ENCODE measurements at places on chromosomes 7 and 10.
A peak's percentile ranks its signal among the peaks of the same experiment; 100 is the strongest.

DNA sequence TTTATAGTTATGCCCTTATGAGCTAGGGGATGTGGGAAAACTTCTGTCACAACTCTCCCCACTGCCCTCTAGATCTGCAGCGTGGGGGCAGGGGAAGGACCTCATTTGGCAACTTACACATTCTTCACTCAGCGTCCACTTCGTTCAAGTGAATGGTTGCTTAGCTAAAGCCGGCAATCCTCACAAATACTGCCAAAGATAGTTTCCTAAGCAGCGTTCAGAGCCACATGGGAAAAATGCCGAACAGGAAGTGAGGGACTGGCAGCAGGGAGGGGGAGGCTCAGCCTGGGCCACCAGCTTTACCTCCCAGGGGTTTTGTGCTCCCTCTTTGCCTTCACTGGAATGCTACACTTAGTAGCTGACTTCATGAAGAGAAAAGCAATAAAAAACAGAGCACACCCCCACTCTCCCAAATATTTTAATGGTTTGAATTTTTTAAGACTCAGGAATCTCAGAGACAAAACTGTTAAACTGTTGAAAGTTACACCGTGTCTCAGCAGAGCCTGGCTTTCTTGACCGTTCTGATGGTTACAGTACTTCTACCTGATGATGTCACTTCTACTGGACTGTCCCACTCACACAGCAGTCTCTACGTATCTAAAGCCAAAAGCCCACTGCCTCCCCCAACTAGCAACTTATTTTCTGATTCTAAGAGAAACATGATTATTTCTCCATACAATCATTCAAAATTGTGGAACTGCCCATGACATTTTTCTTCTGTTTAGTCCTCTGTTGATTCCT, 10.4 kb downstream of the GRM3 start:
- DNase-seq, result peak; percentile 1

DNA sequence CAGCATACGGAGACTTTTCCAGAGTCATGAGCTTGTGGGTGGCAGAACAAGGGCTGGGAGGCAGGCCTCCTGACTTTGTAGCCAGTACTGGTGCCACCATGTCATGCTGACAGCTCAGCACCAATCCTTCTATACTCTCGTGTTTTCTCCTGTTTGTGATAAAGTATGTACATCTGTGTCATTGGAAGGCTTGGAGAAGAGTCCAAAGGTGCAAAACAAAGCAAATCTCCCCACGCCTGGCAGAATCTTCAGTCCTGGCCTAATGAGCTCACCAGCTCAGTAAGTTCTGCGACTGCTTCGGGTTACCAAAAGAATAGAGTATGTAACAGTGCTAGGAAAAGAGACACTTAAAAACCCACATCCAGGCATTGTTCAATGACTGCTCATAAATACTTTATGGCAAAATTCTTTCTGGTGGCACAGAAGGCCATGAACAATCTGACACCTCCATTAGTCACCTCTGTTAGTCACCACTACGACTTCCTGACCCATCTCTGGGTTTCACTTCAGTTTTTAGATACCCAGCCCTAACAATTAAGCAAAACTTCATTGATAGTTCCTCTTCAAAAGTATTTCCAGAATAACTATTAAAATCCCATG, 24.5 kb downstream of the STEAP1 start:
- DNase-seq, result no peak

- no peak for DNase-seq
Measured at GRCh38 chr10:110002801-110003523, 4.8 kb upstream of the ADD3 start.

DNA sequence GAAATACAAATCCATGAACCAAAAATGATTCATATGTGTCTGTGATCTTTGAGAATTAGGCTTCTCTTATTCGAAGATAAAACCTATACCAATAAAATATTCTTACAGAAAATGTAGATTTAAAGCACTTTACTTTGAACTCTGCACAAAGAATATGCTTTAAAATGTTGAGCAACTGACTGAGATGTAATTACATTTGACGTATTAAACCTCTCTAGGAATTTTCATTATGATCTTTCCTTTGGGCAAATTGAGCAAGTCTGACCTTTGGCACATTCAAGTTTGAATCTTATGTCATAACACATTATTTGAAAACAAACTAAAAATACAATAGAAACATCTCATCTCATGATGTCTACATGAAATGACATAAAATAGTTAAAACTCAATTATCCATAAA, 69.2 kb upstream of the AHR start:
- no peak for DNase-seq

DNA sequence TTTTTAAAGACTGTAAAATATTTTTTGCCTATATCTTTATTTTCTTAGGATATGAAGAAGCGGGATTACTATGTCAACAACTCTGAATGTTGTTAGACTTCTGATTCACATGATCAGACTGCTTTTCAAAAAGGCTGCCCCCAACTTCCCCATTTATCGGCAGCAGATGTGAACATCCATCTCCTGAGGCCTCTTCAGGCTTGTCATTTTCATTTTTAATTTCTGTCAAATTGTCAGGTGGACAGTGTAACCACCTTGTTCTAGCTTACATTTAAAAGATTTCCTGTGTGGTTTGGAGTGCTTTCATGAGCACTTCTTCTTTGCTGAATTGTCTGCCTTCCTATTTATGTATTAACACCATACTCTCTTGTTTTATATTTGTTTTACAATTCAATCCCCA, 78.8 kb upstream of the GSDME start:
- no peak for DNase-seq

DNA sequence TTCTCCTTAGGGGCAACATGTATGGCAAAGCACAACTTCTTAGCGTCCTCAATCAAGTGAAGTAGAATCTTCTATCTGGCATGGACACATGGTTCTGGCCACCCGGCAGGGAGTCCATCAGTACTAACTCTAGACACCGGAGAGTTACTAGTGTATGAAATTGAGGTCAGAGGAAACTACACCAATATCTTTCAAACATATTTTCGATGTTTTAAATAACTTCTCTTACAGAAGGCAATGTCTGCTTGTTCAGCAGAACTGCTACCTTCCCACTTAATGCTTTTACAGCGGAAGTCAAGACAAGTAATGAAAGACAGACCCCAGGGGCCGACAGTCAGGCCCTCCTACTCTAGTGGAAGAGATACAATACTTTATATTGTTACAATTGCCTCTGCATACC, 89.9 kb downstream of the RNF216 start:
- DNase-seq, result no peak

GRCh38 chr10:78066728-78067430, 33.2 kb downstream of the RPS24 start:
- DNase-seq, result no peak

GRCh38 chr10:28470873-28471651, 61.9 kb upstream of the WAC start:
- DNase-seq, result no peak

DNA sequence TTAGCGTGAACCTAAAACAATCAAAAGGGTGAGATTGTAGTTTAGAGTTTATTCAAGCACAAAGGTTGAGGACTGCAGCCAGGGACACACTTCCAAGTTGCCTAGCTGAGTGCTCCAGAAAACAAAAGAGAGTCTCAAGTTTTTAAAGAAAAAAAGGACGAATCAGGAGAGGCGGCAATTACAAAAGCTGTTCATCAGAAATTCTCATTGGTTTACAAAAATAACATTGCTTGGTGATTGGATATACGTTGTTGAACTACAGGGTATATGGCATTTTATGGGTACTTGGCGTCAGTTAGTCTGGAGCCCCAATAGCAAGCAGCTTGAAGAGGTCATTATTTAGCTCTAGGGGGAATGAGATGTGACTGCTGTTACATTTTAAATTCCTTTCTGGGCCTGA, 11.5 kb downstream of the ZNF438 start:
- DNase-seq, result no peak

GRCh38 chr10:131155218-131155875, 156.2 kb downstream of the TCERG1L start:
- DNase-seq, result no peak

DNA sequence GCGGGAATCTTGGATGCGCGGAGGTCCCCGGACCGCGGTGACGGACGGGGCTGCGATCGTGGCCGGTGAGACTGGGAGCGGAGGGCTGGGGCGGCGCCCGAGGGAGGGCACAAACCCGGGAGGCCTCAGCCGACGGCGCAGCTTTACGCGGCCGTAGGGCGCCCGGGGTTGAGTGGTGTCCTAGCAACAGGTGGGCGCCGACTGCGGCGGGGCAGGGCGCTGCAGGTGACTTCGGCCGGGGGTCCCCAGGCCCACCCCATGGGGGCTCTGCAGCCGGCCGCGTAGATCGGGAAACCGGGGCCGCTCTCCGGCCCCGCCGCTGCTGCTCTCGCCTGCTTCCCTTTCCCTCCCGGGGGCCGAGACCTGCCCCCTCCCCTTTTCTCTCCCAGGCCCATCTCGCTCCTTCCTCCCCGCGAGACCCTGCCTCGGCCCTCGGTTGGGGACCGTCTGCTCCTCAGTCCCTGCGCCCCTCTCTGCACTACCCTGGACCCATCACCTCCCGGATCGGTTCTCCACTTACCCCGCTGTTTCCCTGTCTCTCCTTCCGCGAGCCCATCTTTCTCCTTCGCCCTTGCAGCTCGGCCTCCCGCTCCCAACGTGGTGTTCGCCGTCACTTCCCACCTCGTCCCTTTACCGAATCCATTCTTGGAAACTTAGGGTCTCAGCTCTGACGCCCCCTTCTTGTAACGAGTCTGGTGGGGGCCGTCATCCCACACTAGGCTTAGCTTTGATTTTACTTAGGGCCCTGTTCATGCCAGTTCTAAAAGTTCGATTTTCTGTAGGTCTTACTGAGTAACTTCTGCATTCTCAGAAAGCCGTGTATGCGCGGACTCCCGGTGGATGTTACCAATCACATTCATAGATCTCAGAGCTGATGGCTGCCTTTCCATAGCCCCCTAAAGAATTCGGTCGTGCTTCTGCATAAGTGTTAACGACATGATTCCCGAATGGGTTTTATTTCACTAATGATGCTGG, 18.5 kb upstream of the ACBD5 start:
- DNase-seq, result peak; percentile 46

DNA sequence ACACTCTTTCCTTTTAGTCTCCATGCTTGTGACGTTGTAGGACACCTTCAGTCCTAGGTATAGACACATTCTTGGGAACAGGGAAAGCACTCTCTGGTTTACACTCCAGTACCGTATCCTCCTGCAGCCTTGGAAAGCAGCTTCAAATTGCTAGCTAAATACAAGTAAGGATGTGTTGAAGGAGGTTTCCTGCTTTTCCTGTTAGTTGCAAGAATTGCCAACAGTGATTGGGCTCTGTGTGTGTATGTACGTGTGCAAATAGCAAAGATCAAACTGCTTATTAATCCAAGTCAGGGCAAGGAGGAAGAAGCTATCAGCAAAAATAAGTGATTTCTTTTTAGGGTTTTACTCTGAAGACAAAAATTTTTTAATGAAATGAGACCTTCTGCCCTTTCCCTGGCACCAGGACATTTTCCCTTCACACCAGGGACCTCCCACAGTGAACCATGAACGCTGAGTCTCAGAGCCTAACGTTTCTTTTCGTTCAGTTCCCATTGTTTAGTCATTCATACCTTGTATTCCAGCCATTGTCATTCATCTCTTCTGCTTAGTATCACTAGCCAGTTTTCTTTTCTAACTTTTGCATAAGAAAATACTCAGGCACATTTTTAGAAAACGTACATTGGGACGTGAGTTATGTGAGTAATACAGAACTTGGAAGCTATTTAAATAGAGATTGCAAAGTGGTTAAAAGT, 36.9 kb upstream of the AUTS2 start:
- no peak for DNase-seq

GRCh38 chr7:22726907-22727713, at the start of gene IL6:
Gene IL6 (plus strand): TSS chr7:22727200. CDS start chr7:22727263, 63 bp downstream.
- DNase-seq, result peak; percentile 91

- no peak for DNase-seq
Measured at GRCh38 chr10:88838766-88839350, 12.8 kb downstream of the ANKRD22 start.

GRCh38 chr10:34193931-34194626, 621.0 kb downstream of the PARD3 start:
- DNase-seq, result no peak

GRCh38 chr10:48444861-48445841, 138.7 kb downstream of the MAPK8 start:
- peak; percentile 85 for DNase-seq

- DNase-seq, result no peak
Measured at GRCh38 chr10:132336919-132337407, 5.0 kb downstream of the LRRC27 start.

Measured in Calu3 (cell line).